Vagina (tissue), 2 donors: ENCODE measurements at places on chromosomes 3 and 15.

GRCh38 chr15:53251996-53252395 lies 461.9 kb upstream of the ONECUT1 start:
- no peaks in the 10 kb centered on the region for H3K36me3 ChIP-seq
- H3K4me3 ChIP-seq, result no peak overlapping the region
- no peak overlapping the region for H3K27ac ChIP-seq
- H3K27me3 ChIP-seq, result no peaks in the 10 kb centered on the region
- H3K4me1 ChIP-seq, result no peaks in the 10 kb centered on the region

DNA sequence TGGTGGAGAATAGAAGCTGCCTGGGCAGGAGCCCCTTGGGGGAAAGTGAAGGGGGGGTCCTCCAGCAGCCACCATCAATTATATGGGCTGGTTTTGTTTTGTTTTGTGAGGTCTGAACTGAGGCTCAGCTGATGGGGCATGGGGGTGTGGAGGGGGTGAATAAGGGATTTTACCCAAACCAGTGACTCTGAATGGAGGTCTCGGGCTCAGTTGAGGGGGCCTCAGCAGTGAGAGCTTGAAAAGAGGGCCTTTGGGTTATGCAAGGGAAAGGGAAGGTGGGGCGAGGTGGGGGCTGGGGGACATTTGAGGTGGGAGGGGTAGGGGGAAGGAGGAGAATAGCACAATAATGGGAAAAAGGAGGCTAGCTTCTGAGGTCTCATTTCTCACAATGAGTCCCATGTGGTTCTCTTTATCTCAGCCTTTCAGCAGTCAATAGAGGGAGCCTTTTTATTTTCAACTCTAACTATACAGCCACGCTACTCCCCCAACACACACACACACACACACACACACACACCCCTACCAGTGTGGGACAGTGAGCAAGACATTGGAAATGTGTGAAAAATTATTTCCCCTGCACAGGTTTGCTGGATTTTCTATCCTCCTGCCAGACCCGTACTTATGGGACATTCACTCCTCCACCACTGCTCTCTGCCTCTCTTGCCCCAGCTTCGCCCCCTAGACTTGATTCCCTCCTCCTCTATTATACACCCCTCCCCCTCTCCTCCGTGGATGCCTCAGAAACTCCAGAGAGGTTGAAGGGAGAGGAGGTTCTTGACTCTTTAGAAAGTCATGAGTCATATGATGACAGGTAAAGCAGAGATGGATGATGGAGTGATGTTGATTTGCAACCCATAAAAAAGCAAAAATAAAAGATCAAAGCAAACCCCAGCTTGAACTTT lies 96.0 kb downstream of the GTPBP8 start:
- H3K27ac ChIP-seq, result no peak overlapping the region
- H3K4me1 ChIP-seq, result no peaks in the 10 kb centered on the region
- H3K4me3 ChIP-seq, result no peak overlapping the region
- H3K36me3 ChIP-seq, result no peaks in the 10 kb centered on the region
- DNase-seq, result no peak

GRCh38 chr3:190677001-190677400 lies 163.1 kb downstream of the IL1RAP start:
- no peaks in the 10 kb centered on the region for H3K27me3 ChIP-seq
- H3K27ac ChIP-seq, result no peak overlapping the region
- H3K36me3 ChIP-seq, result no peaks in the 10 kb centered on the region
- no peak overlapping the region for H3K4me3 ChIP-seq

GRCh38 chr3:122857019-122857418 lies 62.1 kb downstream of the SLC49A4 start:
- H3K27ac ChIP-seq, result no peak overlapping the region
- no peak for DNase-seq
- H3K4me3 ChIP-seq, result no peak overlapping the region
- H3K27me3 ChIP-seq, result no peaks in the 10 kb centered on the region
- no peaks in the 10 kb centered on the region for H3K4me1 ChIP-seq

- H3K27ac ChIP-seq, result no peak overlapping the region
- H3K4me3 ChIP-seq, result no peak overlapping the region
- no peak for DNase-seq
- peaks cover 10% of the 10 kb centered on the region for H3K4me1 ChIP-seq
These were observed 124.3 kb downstream of the RPLP1 start for GRCh38 chr15:69576948-69577351.

DNA sequence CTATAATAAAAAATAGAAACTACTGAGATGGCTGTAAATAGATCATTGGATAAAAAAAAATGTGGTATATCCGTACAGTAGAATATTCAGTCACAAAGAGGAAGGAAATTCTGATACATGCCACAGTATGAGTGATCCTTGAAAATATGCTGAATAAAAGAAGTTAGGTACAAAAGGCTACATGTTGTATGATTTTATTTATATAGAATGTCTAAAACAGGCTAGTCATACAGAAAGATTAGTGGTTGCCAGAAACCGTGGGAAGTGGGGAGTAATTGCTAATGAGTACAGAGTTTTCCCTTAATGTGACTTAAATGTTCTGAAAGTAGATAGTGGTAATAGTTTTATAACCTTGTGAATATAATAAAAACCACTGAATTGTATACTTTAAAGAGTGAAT lies 24.9 kb upstream of the FAH start:
- no peaks in the 10 kb centered on the region for H3K27me3 ChIP-seq
- H3K27ac ChIP-seq, result no peak overlapping the region
- no peaks in the 10 kb centered on the region for H3K4me1 ChIP-seq
- no peak for DNase-seq
- H3K36me3 ChIP-seq, result peaks cover 23% of the 10 kb centered on the region
- H3K4me3 ChIP-seq, result no peak overlapping the region

GRCh38 chr3:33652736-33653135 lies 65.3 kb downstream of the CLASP2 start:
- no peaks in the 10 kb centered on the region for H3K27me3 ChIP-seq
- DNase-seq, result no peak
- no peak overlapping the region for H3K4me3 ChIP-seq
- no peaks in the 10 kb centered on the region for H3K36me3 ChIP-seq
- H3K27ac ChIP-seq, result no peak overlapping the region

DNA sequence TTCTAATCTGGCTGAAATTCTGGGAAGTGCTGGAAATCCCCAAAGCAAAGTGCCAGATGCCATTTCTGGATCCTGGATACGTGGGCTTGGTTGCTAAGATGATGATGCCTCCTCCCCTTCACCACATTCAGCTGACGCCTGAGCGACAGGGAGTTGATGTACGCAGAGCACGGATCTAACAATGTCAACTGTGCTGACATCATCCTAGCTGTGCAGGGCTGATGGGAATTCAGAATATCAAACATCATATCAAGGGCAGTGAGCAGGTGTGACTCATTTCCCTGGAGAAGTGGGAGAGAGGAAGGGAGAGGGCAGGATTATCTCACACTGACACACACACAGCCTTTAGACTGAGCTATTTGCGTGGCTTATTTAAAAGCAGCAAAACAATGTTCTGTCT lies 92.6 kb upstream of the ZBTB20 start:
- H3K36me3 ChIP-seq, result no peaks in the 10 kb centered on the region
- H3K27me3 ChIP-seq, result no peaks in the 10 kb centered on the region
- no peak overlapping the region for H3K4me3 ChIP-seq
- DNase-seq, result peak; percentile 87
- H3K27ac ChIP-seq, result no peak overlapping the region

GRCh38 chr3:105811518-105812193 lies 57.2 kb downstream of the CBLB start:
- no peaks in the 10 kb centered on the region for H3K27me3 ChIP-seq
- H3K27ac ChIP-seq, result no peak overlapping the region
- H3K4me3 ChIP-seq, result no peak overlapping the region

DNA sequence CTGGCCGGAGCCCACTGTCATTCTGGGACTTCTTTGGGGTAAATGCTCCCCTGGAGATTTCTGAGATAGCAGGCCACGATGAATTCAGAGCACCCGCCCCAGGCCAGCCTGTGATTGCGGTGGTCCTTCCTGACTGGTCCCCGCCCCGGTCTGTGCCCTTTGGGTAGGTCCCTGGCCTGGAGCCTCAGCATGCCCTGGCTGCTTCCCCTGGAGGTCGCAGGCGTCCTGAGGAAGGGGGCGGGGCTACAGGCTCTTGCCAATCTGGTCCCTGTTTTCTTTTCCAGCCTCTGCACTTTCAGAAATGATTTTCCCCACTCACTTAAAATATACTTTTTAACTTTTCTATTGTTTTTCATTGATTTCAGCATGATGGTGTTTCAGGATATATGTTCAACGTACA lies 250.2 kb upstream of the ATP10A start:
- no peak overlapping the region for H3K4me3 ChIP-seq
- H3K36me3 ChIP-seq, result no peaks in the 10 kb centered on the region
- H3K27ac ChIP-seq, result no peak overlapping the region
- no peaks in the 10 kb centered on the region for H3K27me3 ChIP-seq
- no peaks in the 10 kb centered on the region for H3K4me1 ChIP-seq
- no peak for DNase-seq

GRCh38 chr3:119589102-119589773 lies 8.4 kb upstream of the PLA1A start:
- H3K36me3 ChIP-seq, result no peaks in the 10 kb centered on the region
- no peaks in the 10 kb centered on the region for H3K27me3 ChIP-seq
- H3K4me3 ChIP-seq, result no peak overlapping the region
- no peaks in the 10 kb centered on the region for H3K4me1 ChIP-seq

- H3K4me1 ChIP-seq, result no peaks in the 10 kb centered on the region
- no peak overlapping the region for H3K27ac ChIP-seq
- no peaks in the 10 kb centered on the region for H3K36me3 ChIP-seq
- DNase-seq, result no peak
- H3K27me3 ChIP-seq, result no peaks in the 10 kb centered on the region
- H3K4me3 ChIP-seq, result no peak overlapping the region
These were observed 674.1 kb downstream of the MECOM start for GRCh38 chr3:168989396-168989795.

DNA sequence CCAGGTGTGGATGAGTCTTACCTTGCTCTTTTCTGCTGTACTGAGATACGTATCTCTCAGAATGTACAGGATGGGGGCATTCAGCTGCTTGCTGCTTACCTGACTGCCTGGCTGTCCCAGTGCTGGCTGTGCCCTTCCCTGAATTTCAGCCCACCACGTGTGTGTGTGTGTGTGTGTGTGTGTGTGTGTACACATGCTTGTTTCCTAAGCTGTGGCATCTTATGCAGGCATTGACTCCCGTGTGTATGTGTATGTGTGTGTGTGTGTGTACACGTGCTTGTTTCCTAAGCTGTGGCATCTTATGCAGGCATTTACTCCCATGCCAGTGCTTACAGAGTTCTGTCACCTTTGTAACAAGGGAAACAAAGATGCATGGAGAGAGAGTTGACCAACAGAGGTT lies 60.4 kb upstream of the PLXNA1 start:
- no peaks in the 10 kb centered on the region for H3K27me3 ChIP-seq
- no peaks in the 10 kb centered on the region for H3K36me3 ChIP-seq
- no peak overlapping the region for H3K4me3 ChIP-seq

DNA sequence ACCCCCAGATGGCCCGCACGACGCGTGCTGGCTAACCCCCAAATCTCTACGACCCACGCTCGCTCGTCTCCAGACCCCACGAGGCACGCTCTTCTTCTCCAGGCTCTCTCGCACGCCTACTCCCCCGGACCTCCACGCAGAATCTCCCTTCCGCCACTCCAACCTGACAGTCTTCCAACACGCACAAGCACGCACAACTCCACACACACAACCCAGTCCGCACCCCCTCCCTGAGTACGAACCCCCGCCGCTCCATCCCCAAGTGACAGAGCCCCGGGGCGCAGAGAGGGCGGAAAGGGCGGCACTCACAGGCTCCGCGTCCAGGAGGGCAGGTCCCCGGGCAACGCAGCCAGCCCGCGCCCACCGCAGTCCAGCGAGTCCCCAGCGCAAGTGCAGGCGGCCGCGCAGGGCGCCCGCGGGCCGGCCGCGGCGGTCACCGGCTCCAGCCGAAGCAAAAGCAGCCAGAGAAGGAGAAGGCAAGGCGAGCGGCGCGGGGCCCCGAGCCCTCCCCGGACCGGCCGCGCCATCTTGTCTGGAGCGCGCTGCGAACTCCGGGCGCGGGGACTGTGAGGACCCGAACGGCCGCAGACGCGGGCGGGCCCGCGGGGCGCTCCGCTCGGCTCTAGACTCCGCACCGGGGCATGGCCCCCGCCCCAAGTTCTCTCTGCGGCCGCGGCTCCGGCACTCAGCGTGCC lies 794 bp downstream of the LRIG1 start:
- peak overlapping the region; percentile 72 for H3K4me3 ChIP-seq
- peak overlapping the region; percentile 91 for H3K27ac ChIP-seq
- H3K36me3 ChIP-seq, result no peaks in the 10 kb centered on the region
- H3K27me3 ChIP-seq, result no peaks in the 10 kb centered on the region
- no peak for DNase-seq

- H3K36me3 ChIP-seq, result no peaks in the 10 kb centered on the region
- no peaks in the 10 kb centered on the region for H3K27me3 ChIP-seq
- no peak for DNase-seq
These were observed 36.9 kb upstream of the CRBN start for GRCh38 chr3:3216401-3216800.
